ENCODE measurements at places on chromosomes 7 and 10. TPM values are rescaled to one million over a fixed set of nuclear protein-coding genes. Genes with fewer than 3 reads are reported as not detected.

TUBAL3 gene
- not detected for total RNA-seq

FAM241B gene
- 9.6 TPM for total RNA-seq

KCNH2 gene
- 0.82 TPM for total RNA-seq

SPDYE2B gene
- not detected for total RNA-seq

SPDYE1 gene
- not detected for total RNA-seq

IGFBP1 gene
- not detected for total RNA-seq

HKDC1 gene
- 4.5 TPM for total RNA-seq

EEPD1 gene
- total RNA-seq, result 11.8 TPM

ECHDC3 gene
- total RNA-seq, result 32.6 TPM

C7orf57 gene
- total RNA-seq, result 1.6 TPM

GRCh38 chr7:130273081-130273932 is 6.6 kb downstream of the CPA2 start:
- peaks cover 32% of the 10 kb centered on the region for H3K27me3 ChIP-seq
- DNase-seq, result no peak
- peaks cover 11% of the 10 kb centered on the region for H3K4me1 ChIP-seq
- no peak overlapping the region for H3K4me3 ChIP-seq
- no peaks in the 10 kb centered on the region for H3K36me3 ChIP-seq
- no peak overlapping the region for H3K27ac ChIP-seq

DNA sequence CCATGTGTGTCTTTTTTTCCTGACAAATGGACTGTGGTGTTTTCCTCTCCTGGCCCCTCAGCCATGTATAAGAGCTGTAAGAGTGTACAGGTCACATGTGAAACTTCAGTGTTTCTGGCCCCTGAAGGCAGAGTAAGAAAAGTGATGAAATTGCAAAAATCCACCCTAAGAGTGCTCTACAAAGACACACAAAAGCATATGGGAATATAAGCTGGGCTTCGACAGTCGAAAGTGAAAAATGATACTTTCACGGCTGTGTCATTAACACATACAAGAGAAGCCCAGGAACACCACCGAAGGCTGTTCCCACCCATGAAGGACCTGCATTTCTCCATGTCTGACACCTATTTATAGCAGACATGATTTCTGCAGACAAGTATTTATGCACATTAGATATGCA is 192.2 kb downstream of the PARD3 start:
- no peaks in the 10 kb centered on the region for H3K27me3 ChIP-seq
- H3K4me3 ChIP-seq, result no peak overlapping the region
- H3K36me3 ChIP-seq, result no peaks in the 10 kb centered on the region
- DNase-seq, result no peak
- H3K27ac ChIP-seq, result no peak overlapping the region

- DNase-seq, result no peak
- no peaks in the 10 kb centered on the region for H3K27me3 ChIP-seq
- H3K36me3 ChIP-seq, result no peaks in the 10 kb centered on the region
- H3K4me3 ChIP-seq, result no peak overlapping the region
- H3K27ac ChIP-seq, result no peak overlapping the region
Measured at GRCh38 chr10:129727071-129727470, 237.0 kb downstream of the EBF3 start.

DNA sequence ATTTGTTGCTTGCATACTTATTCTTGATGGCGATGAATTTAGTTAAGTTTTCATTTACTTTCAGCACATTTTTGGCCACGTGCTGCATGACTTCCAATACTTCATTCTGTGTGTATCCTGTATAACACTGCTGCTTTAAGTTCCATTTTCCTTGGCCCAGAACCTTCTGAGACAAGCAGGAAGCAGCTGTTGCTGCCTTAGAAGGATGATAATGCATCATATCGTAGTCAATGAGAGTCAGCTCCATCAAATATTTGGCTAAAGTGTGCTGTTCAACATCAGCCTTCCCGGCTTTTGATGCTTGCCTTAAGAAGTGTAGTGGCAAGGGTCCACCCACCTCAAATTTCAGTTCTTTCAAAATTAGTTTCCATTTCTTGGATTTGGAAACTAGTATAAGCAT is 59.2 kb upstream of the GLCCI1 start:
- H3K4me1 ChIP-seq, result no peaks in the 10 kb centered on the region
- H3K27ac ChIP-seq, result no peak overlapping the region
- no peak for DNase-seq
- H3K36me3 ChIP-seq, result no peaks in the 10 kb centered on the region
- H3K27me3 ChIP-seq, result no peaks in the 10 kb centered on the region
- no peak overlapping the region for H3K4me3 ChIP-seq

DNA sequence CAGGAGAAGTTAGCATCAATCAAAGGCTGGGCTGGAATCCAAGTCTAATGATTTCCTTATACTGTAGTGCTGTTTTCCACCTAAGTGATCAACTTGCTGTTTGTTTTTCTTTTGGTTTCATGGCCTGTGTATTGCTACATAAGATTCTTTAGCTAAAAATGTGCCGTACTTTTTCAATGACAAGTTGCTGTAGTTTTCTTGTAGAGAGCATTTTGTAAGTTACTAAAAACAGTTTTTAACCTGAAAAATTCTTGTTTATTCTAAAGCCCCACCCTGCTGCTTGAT is 1.3 kb downstream of the HELLS start:
- DNase-seq, result no peak
- H3K27me3 ChIP-seq, result no peaks in the 10 kb centered on the region
- H3K4me3 ChIP-seq, result peak overlapping the region; percentile 67
- H3K27ac ChIP-seq, result no peak overlapping the region
- H3K36me3 ChIP-seq, result no peaks in the 10 kb centered on the region
- H3K4me1 ChIP-seq, result peaks cover 21% of the 10 kb centered on the region

GRCh38 chr10:120749856-120750566 is 101.2 kb upstream of the WDR11 start:
- H3K27ac ChIP-seq, result peak overlapping the region; percentile 63
- H3K36me3 ChIP-seq, result no peaks in the 10 kb centered on the region
- H3K4me1 ChIP-seq, result no peaks in the 10 kb centered on the region
- DNase-seq, result no peak

GRCh38 chr7:91847876-91848588 is 32.5 kb downstream of the MTERF1 start:
- no peak for DNase-seq
- no peaks in the 10 kb centered on the region for H3K36me3 ChIP-seq
- H3K27me3 ChIP-seq, result no peaks in the 10 kb centered on the region
- no peak overlapping the region for H3K4me3 ChIP-seq
- no peaks in the 10 kb centered on the region for H3K4me1 ChIP-seq

- no peak overlapping the region for H3K4me3 ChIP-seq
- peak; percentile 21 for DNase-seq
- H3K4me1 ChIP-seq, result no peaks in the 10 kb centered on the region
- H3K27ac ChIP-seq, result no peak overlapping the region
- peaks cover 14% of the 10 kb centered on the region for H3K27me3 ChIP-seq
Measured at GRCh38 chr7:92926697-92927044, 90.3 kb upstream of the CDK6 start.

DNA sequence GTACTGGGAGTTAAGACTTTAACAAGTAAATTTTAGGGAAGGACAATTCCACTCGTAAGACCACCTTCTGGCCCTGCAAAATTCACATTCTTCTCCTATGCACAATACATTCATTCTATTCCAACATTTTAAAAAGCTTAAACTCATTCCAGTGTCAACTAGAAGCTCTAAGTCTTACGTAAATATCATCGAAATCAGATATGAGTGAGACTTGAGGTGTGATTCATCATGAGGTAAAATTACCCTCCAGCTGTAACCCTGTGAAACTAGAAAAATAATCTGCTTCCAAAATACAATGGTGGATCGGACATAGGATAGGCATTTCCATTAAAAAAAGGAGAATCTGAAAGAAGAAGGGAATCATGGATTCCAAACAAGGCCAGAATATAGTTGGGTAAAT is 370.3 kb downstream of the CDC14C start:
- no peak overlapping the region for H3K4me3 ChIP-seq
- no peaks in the 10 kb centered on the region for H3K4me1 ChIP-seq
- H3K36me3 ChIP-seq, result no peaks in the 10 kb centered on the region
- no peaks in the 10 kb centered on the region for H3K27me3 ChIP-seq
- H3K27ac ChIP-seq, result no peak overlapping the region

- peak overlapping the region; percentile 67 for H3K27ac ChIP-seq
- H3K4me1 ChIP-seq, result peaks cover 13% of the 10 kb centered on the region
- DNase-seq, result peak; percentile 45
- H3K4me3 ChIP-seq, result peak overlapping the region; percentile 48
- peaks cover 38% of the 10 kb centered on the region for H3K27me3 ChIP-seq
Measured at GRCh38 chr10:114631666-114632417, 26.2 kb downstream of the ABLIM1 start.

DNA sequence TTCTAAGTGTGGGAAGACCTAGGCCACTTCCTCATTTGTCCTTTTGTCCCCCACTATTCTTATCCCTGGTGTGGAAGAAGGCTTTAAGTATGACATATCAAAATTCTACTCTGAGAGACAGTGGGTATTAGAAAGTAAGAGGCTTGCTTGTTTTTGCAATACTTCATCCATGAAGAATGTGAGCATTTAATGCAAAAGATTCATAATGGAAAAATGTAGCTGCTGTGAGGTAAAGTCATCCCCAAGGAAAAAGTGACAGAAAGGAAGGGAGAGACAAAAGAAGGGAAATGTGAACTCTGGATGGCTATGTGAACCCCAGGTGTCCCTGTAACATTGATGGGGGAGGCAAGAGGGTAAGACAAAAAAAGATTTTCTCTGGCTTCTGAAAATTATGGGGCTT is 607.5 kb downstream of the SORCS1 start:
- no peak for DNase-seq
- H3K27ac ChIP-seq, result no peak overlapping the region
- no peak overlapping the region for H3K4me3 ChIP-seq
- H3K4me1 ChIP-seq, result no peaks in the 10 kb centered on the region
- H3K36me3 ChIP-seq, result no peaks in the 10 kb centered on the region
- H3K27me3 ChIP-seq, result no peaks in the 10 kb centered on the region

GRCh38 chr7:45026984-45027773 is 27.2 kb downstream of the CCM2 start:
- H3K27me3 ChIP-seq, result no peaks in the 10 kb centered on the region
- no peaks in the 10 kb centered on the region for H3K4me1 ChIP-seq
- no peaks in the 10 kb centered on the region for H3K36me3 ChIP-seq
- H3K27ac ChIP-seq, result peak overlapping the region; percentile 85
- DNase-seq, result no peak
- no peak overlapping the region for H3K4me3 ChIP-seq

- DNase-seq, result no peak
- no peak overlapping the region for H3K4me3 ChIP-seq
- H3K27ac ChIP-seq, result no peak overlapping the region
- no peaks in the 10 kb centered on the region for H3K27me3 ChIP-seq
- no peaks in the 10 kb centered on the region for H3K4me1 ChIP-seq
Measured at GRCh38 chr10:11404901-11405300, 206.5 kb downstream of the USP6NL start.

GRCh38 chr7:5712566-5712965 is 68.9 kb downstream of the RNF216 start:
- no peaks in the 10 kb centered on the region for H3K27me3 ChIP-seq
- H3K4me1 ChIP-seq, result no peaks in the 10 kb centered on the region
- H3K4me3 ChIP-seq, result no peak overlapping the region
- H3K36me3 ChIP-seq, result no peaks in the 10 kb centered on the region

GRCh38 chr7:32536585-32536984 is 41.3 kb downstream of the AVL9 start:
- H3K27ac ChIP-seq, result no peak overlapping the region
- no peak overlapping the region for H3K4me3 ChIP-seq
- no peak for DNase-seq

- no peak overlapping the region for H3K27ac ChIP-seq
- no peaks in the 10 kb centered on the region for H3K36me3 ChIP-seq
- DNase-seq, result no peak
- H3K4me3 ChIP-seq, result no peak overlapping the region
- H3K27me3 ChIP-seq, result no peaks in the 10 kb centered on the region
- no peaks in the 10 kb centered on the region for H3K4me1 ChIP-seq
Measured at GRCh38 chr7:90311175-90311574, 9.9 kb downstream of the FAM237B start.

- peaks cover 4% of the 10 kb centered on the region for H3K4me1 ChIP-seq
- H3K27me3 ChIP-seq, result no peaks in the 10 kb centered on the region
- no peak overlapping the region for H3K4me3 ChIP-seq
- peak; percentile 83 for DNase-seq
Measured at GRCh38 chr7:46603780-46604179, 682.7 kb upstream of the IGFBP3 start.

GRCh38 chr7:112381311-112382091 is 68.8 kb upstream of the IFRD1 start:
- no peaks in the 10 kb centered on the region for H3K4me1 ChIP-seq
- no peak overlapping the region for H3K27ac ChIP-seq
- H3K27me3 ChIP-seq, result no peaks in the 10 kb centered on the region
- no peak overlapping the region for H3K4me3 ChIP-seq
- no peaks in the 10 kb centered on the region for H3K36me3 ChIP-seq

DNA sequence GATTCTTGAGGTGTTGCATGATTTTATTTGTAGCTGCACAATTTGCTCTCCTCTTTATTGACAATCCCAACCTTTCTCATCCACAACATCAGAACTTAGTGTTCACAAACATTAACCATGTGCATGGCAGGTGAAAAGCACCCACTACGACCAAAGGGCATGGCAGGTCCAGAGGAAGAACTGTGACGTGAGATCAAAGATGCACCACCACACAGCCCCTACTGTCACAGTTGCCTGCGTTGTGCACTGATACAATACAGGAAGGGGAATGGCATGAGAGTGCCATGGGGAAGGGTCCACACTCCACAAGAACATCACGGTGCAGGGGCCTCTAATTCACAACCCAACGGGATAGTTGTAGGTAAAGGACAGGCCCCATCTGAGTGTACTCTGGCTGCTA is 217.1 kb upstream of the PFKP start:
- H3K4me1 ChIP-seq, result no peaks in the 10 kb centered on the region
- H3K27me3 ChIP-seq, result peaks cover 5% of the 10 kb centered on the region
- no peak overlapping the region for H3K4me3 ChIP-seq
- DNase-seq, result no peak
- H3K36me3 ChIP-seq, result no peaks in the 10 kb centered on the region

All from left lung (tissue), 14 donors.